ENCODE measurements at places on chromosomes 7 and 10.

DNA sequence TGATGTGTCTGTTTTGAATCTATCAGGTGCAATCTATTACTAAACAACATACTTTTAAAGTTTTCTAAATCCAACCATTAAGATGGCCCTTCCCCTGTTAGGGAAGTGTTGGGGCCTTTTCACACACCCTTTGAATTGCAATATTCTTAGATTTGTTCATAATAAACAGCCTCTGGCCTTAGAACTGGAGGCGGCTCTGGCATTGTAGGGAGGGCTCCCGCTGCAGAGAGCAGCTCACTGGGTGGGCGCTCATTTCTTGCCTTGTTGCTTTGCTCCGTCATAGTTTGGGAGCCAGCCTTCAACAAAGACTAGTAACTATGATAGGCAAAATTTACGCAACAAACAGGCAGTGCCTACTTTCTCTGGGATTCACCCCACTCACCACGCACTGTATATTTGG, 4.2 kb upstream of the HOXA10 start:
- DNase-seq, result no peak

GRCh38 chr10:26697922-26698608, 564 bp downstream of the PDSS1 start:
- DNase-seq, result no peak

DNA sequence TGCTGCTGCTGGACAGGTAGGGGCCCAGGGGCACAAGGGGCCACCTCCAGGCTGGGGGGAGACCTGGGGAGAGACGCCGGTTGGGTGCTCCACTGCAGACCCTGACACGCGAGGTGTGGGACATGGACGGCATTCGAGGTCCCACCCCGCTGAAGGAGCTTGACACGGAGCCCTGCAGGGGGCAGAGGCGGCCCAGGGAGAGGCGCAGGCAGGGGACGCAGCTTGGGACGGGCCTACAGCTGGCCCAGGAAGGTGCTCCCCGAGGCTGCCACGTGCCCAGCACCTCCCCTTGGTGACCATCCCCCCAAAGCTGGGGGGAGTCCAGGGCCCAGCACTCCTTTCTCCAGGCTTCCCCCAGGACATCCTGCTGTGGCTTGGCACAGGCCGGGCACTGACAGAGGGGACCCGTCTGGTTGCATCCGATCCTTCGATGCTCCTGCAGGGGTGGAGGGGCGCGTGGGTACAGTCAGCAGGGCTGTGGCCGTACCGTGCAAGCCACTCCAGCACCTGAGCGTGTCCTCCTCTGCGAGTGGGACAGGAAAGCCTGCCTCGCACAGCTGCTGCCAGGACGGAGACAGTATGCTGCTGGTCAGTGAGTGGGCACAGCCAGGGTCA, 174.4 kb downstream of the ELFN1 start:
- no peak for DNase-seq

- DNase-seq, result no peak
Measured at GRCh38 chr7:2837496-2837895, 6.6 kb downstream of the GNA12 start.

GRCh38 chr7:42483886-42484285, 246.9 kb upstream of the GLI3 start:
- no peak for DNase-seq

DNA sequence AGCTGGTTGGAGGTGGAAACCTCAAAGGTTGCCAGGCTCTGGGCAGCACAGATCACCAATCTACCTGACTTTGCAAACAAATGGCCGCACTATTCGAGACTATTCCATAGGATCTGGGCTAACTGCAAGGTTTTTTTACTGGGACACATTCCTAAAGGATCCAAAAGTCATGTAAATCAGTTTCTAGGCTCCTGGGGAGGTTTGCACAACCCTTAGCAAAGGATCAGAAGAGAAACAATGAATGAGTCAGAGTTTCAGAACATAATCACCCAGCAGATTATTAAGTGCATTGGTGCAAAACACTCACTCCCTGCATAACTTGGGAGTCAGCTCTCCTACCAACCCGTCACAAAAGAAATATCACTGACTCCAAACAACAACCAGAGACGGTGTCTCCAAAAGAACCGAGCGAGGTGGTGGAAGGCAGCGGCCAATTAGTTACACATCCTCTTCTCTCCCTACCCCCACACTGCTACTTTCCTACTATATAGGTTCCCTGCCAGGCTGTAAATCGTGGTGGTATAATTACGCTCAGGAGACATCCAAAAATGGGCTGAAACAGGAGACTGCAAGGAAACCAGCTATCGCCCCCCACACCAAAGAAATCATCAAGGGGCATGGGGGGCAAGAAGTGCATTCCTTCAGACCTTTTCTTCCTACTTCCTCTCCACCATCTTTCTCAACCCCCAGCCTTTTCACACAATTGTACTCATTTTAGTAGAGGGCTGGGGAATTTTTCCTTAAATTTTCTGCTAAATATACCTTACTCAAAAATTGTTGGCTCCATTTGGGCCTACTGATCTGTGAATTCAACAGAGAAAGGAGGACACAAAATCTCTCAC, 3.2 kb downstream of the UBE2H start:
- peak; percentile 29 for DNase-seq

- DNase-seq, result no peak
Measured at GRCh38 chr7:117088623-117089194, 135.4 kb downstream of the ST7 start.

GRCh38 chr7:80428161-80429054, 83.5 kb downstream of the GNAT3 start:
- no peak for DNase-seq

GRCh38 chr7:157404845-157405481, 68.2 kb downstream of the DNAJB6 start:
- peak; percentile 58 for DNase-seq

- DNase-seq, result peak; percentile 44
Measured at GRCh38 chr7:55140221-55140940, 121.6 kb downstream of the EGFR start.

DNA sequence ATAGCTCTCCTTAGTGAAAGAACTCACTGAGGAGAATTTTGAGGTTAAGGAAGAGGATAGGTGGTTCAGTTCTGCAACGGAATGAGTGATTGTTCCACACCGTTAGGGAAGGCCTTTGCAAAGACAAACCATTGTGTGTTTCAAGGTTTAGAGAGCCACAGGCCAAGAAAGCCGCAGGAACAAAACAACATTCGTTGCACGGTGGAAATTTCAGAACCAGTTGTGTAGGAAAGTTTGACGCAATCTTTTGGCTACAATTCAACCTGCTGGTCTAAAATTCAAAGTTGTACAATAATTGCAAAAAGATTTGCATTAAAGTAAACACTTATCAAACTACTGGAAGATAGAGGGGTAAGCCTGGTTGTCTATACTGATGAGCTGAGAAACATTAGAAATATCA, 91.4 kb downstream of the FAM107B start:
- DNase-seq, result no peak

DNA sequence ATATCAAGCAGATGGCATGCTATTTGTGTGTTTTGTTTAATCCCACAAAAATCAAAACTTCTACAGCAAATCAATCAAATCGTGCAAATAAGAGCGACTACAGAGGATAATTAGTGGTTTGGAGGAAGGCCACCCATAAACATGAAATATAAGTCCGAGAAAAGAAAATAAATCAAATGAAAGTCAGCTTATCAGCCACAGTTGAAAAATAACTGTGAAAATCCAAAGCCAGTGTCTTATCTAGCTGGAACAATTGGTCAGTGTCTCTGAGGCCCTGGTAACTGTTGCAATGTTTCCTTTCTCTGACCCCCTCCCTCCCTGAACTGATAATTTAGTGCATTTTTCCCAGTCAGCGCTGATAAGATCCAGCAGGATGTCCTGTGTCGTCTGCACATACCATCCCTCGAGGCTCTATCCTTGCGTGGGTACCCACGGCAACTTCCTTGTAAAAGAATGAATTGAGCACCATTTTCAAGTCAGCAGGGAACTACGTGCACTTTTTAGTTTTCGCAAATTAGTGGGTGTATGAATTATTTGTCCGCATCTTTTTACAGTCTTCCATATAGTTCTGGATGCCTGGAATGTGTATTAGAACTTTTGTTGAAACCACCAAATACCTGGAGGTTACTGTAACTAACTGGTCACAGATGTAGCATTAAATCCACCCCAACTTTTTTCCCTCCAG, 10.8 kb upstream of the JCAD start:
- peak; percentile 67 for DNase-seq

GRCh38 chr7:117781707-117782106, 91.5 kb downstream of the CTTNBP2 start:
- DNase-seq, result no peak

DNA sequence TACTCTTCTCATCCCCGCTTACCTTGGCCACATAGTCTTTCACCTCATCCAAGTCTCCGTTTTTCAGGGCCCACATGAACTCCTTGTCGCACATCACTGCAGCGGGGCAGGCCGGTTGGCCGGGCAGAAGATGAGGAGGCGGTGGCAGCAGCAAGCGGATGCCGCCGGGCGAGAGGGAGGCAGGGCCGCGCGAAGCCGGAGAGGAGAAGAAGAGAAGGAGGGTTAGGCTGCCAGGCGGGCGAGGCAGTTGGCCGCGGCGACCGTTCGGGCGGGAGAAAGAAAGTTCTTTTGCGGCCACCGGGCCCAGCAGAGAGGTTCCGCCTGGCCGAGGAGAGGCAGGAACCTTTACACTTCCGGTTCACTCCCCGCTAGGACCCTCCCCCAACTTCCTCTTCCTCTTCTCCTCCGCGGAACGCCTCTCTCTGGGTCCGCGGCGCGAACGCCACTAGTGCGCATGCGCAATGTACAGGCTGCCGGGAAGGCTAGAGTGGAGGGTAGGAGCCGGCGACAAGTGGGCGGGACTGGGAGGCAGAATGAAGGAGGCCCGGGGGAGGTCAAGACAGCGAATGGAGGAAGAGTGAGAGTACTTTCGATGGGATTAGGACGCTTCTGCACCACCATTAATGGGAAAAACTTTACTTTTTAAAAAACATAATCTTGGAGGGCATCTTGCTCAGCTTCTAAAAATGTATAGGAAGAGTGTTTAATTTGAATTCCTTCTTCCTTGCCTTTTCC, at the start of gene MTPN:
MTPN (minus strand) TSS at position 353 of the 735 bp plus-strand sequence; CDS start at position 94, 259 bp downstream.
- DNase-seq, result peak; percentile 59

DNA sequence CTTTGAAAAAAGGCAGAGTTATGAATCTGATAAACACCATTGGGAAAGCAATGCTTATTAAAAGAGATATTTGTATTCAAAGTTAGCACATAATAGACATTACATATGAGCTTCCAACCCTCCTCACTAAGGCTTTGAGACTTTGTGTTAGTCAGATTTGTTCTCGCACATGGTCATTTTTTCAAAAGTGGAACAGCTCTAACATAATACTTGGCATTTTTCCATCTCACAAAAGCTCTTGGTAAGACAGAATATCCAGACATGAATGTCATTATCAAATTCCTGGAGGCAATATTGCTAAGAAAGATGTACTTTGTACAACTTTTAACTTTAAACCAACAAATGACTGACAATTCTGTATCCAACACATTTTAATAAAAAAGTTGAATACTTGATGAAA, 292.4 kb upstream of the SMIM30 start:
- no peak for DNase-seq

GRCh38 chr10:59561477-59562121, 148.1 kb downstream of the SLC16A9 start:
- no peak for DNase-seq

GRCh38 chr7:100087055-100087750, 1.6 kb upstream of the COPS6 start:
- peak; percentile 97 for DNase-seq

GRCh38 chr7:70093205-70093904, 495.1 kb downstream of the AUTS2 start:
- DNase-seq, result no peak

GRCh38 chr7:16753102-16753931, at the start of gene TSPAN13:
Gene TSPAN13 (plus strand): TSS chr7:16753755. CDS start chr7:16753968, 213 bp downstream.
- no peak for DNase-seq

- no peak for DNase-seq
Measured at GRCh38 chr10:102344067-102344466, 51.4 kb upstream of the NFKB2 start.

- no peak for DNase-seq
Measured at GRCh38 chr7:153852261-153852660, 199.9 kb upstream of the DPP6 start.

- DNase-seq, result no peak
Measured at GRCh38 chr10:3631701-3632330, 153.2 kb downstream of the KLF6 start.

DNA sequence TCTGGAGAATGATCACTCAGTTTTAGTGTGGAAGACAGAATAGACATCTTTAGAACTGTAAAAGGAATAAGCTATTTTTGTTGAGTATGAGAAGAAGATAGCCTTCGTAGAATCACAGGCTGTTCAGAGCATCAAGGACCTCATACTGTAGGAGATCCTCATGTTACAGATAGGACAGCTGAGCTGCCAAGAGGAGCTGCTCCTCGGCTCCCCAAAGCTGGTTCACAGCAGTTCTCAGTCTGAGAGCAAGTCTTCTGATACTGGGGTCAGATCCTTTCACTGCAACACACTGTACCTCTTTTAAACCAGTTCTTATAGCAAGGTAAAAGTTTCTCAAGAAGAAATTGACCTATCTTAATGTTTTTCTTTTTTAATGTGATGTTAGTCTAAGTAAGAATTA, 17.1 kb downstream of the CCNY start:
- DNase-seq, result no peak

DNA sequence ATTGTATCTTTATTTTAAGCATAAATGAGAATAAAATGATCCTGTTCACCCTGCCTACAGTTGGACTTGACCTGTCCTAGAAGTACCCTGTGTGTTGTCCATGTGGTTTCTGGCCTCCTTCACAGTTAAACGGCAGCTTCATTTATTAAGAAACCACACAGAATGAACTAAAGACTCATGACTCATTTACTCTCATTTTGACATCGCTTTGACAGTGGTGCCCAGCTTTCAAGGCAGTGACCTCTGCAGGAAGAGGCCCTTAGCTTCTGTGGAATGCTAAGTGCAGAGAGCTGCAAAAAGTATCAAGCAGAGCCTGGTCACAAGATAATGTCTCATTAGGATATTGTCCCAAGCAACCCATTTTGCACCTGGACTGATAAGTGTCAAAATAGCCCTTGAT, 93.4 kb downstream of the AVL9 start:
- peak; percentile 41 for DNase-seq

DNA sequence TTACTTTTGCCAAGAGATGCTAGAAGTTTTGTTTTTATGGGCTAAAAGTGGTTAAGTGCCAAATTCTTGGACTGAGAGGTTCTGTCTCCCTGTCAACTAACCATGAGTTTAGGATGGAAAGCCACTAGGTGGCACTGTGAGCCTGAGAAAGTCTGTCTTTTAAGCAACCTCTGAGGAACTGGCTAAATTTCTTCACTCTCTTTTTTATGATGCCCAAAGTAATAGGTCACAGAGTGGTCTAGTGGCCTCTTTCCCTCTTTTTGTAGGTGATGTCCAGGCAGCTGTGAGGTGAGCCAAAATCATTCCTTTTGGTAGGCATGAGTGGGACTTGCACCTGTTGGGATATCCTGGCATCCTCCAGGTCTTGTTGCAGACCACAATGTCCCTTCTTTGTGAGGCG, 56.8 kb downstream of the SND1 start:
- DNase-seq, result peak; percentile 53

- no peak for DNase-seq
Measured at GRCh38 chr10:113222207-113222606, 272.2 kb downstream of the TCF7L2 start.

- DNase-seq, result no peak
Measured at GRCh38 chr10:51711519-51711891, 12.1 kb upstream of the CSTF2T start.

- DNase-seq, result no peak
Measured at GRCh38 chr7:45028138-45028919, 28.3 kb downstream of the CCM2 start.

Data from AG04449 (cell line).